ENCODE measurements at places on chromosomes 6 and 20.

DNA sequence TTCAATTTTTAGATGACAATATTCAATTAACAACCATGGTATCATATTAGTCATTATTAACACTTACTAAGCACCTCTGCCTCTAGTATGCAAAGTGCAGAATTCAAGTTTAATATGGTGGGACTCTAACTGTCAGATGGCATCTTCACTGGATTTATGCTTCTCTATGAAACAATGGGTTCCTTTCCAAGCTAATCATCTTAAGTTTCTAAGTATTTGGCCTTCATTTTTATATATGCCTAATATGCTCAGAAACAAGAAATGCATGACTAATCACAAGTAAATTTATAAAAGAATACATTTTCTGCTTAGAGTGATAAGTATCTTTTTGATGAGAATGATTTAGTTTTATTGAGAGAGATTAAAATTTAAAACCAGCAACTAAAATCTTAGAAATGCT is 144.7 kb downstream of the HIVEP2 start:
- no peak for DNase-seq

DNA sequence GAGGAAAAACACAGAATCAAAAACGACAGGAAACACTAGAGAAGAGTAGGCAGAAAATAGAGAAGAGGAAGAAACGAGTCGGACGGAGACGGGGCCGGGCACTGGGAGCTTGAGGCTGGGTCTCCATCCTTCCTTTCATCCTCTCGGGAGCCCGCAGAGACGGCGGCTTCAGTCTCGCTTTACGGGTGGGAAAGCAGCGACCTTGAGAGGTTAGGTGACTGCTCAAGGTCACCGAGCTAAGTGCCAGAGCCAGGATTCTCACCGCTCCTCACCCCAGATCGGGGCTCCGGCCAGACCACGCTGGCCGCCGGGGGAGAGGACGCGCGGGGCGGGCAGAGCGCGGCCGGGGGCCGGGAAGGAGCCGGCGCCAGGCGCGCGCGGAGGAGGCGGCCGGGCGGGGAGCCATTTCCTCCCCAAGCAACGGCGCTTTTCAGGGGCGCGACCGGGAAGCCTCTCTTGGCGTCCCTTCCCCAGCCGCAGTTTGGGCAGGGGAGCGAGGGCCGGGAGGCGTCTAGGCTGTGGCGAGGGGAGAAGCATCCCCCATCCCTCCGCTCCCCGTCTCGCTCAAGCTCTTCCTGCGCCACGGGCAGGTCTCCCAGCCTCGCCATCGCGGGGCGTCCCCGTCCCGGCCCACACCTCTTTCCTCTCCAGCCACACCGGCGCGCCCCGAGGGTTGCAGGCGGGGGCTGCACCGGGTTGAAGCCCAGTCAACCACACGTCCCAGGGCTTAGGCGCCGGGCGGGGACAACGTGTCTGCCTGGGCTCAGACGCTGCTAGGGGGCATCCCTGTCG is 24.1 kb upstream of the MAP3K7 start:
- DNase-seq = no peak

DNA sequence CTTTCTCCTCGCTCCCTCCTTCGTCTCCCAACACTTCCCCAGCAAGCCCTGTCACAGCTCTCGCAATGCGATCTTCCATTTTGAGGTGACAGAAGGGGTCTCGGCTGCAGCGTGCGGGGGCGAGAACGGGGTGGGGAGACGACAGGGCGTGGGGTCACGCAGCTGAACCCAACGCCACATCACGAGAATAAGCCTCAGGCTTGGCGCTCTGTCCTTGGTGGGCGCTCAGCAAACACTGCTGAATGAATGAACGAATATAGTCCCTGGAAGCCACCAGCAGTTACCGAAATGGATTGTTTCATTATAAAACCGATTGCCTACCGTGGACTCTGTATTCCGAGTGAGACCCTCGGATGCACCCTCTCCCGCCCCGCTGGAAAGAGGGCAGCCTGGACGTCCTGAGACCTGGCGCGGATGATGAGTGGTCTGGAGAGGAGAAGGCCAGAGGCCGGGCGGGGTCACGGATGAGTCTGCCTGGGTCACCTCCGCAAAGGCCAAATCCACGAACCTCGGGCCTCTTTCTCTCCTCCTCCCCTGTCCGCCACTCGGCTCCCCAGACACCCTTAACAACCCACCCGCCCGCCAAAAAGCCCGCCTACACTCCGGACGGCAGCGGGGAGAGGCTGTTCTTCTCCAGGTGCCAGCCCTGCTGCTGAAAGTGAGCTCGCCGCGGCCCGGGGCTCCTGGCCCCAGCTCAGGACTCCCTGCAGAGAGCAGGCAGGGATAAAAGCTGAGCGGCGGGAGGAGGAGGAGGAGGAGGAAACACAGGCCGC is 3.7 kb downstream of the NRN1 start:
- no peak for DNase-seq

GRCh38 chr6:133404728-133405127 is 163.6 kb downstream of the EYA4 start:
- DNase-seq = no peak

DNA sequence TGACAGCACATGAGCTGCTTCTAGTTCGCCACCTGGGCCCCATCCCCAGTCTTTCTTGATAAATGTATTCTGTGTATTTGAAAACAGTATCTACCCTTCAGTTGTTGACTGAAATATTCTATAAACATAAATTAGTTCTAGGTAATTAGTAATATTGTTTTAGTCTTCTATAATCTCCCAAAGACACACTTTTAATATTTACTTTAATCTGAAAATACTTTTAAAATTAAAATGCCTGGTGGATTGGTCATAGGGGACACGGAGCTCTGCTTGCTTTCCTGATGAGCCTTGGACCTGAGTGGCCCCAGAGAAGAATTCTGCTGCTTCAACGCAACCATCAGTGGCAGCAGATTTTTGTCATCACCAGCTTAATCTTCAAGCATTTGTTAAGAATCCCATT is 234.5 kb downstream of the THBS2 start:
- no peak for DNase-seq

GRCh38 chr20:32702706-32703425 is 29.1 kb upstream of the C20orf203 start:
- no peak for DNase-seq

GRCh38 chr6:147508042-147508865 is at the start of gene SAMD5:
TSS of gene SAMD5 (plus strand) at chr6:147508690. CDS start at chr6:147508929, 239 bp downstream.
- no peak for DNase-seq

DNA sequence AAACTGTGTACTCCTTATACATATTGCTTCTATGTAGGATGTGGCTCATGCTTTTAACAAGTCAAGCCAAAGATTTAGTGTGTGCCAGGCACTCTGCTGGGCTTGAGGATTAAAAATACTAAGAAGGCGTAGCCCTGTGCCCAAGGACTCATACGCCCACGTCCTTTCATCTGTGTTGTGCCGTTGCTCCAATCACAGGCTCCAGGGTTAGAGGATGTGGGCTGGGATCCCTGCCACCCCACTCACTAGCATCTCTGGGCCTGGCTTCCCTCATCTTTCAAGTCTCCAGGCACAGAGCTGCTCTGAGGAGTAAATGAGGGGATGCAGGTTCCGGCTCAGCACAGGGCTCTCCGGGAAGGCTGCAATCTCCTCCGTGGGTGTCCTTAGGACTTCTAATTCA is 214.2 kb downstream of the SYNDIG1 start:
- no peak for DNase-seq

DNA sequence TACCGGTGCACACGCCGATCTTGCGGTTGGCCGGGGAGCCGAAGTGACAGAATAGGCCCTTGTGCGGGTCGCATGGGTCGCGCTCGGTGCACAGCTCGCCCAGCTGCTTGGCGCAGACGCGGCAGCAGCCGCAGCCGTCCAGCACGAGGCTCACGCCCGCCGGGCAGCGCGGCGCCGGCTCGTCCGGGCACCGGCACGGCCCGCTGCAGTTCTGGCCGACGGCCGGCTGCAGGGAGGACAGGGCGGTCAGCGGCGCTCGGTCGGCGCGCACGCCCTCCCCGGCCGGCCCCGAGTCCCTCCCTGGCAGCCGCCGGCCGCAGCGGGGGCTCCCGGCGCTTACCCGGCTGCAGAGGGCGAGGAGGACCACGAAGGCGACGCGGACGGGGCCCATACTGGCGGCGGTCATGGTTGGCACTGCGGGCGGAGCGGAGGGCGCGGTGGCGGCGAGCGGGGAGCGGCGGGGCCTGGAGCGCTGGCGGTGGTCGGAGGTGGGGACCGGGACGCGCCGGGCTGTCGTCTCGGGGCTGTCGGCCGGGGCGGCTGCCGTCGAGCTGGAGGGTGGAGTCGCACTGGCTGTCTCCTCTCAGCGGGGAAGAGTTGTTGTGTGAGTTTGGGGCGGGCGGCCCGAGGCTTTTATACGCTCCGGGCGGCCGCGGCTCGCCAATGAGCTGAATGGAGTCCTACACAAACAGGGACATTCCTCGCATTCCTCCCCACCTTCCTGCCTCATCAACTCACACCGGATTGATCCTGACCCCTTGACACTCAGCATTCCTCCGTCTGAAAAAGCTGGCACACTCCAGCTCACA is at the start of gene CCN2:
CCN2 (minus strand) TSS at position 606 of the 809 bp plus-strand sequence; CDS start at position 406, 200 bp downstream.
- no peak for DNase-seq
